ENCODE measurements at places on chromosomes 3 and 15.

DNA sequence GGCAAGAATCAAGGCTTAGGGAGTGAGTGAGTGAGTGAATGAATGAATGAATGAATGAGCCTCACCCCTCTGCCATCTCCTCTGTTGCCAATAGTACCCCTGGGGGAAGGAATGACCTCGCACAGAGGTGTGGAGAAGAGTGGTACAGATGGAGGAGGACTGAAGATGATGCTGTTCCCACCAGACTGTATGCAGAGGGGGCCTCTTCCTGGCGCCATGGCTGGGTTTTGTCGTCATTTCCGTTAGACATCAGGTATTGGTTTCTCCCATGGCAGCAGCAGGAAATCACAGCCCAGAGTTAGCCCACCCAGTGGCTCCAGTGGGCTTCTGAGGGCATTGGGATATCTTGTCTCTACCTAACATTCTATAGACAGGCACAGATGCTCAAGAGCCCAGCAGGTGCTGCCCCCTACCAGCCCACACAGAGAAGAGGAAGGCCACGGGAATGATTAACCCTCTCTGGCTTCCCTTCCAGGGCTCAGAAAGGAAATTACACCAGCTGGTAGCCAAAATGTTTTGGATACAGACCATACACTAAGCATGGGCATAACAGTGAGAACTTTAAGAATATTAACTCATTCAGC lies 109.8 kb upstream of the SLC6A11 start:
- no peak for DNase-seq

DNA sequence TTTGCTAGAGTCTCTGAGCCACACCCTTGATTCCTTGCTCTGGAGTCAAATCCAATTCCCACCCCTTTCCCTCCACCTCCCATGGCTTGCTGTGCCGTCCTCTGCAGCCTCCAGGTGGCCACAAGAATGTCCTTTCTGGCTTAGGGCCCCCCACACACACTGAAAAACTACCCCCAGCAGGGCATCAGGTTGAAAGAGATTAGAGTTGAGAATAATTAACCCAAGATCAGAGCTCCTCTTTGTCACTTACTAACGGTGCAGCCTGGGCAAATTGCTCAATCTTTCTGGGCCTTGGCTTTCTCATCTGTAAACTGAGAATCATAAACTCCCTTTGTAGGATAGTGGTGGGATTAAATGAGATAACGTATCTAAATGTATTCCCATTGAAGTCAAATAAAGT lies 78.5 kb downstream of the MRPL46 start:
- DNase-seq = no peak

DNA sequence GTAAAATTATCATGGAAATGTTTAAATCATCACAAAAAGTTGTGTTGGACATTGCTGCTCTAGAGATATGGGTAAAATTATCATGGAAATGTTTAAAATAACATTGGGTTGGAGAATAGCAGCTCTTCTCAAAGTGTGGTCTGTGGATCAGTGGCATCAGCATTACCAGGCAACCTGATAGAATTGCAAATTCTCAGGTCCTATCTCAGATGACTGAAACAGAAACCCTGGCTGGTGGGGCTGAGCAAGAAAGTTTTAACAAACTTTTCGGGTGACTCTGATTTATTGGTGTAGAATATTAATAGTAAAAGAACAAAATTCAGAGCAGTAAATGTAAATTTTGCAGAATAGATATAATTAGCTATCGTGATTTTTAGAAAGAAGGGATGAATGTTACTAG lies 28.9 kb downstream of the NXPE3 start:
- DNase-seq = no peak

DNA sequence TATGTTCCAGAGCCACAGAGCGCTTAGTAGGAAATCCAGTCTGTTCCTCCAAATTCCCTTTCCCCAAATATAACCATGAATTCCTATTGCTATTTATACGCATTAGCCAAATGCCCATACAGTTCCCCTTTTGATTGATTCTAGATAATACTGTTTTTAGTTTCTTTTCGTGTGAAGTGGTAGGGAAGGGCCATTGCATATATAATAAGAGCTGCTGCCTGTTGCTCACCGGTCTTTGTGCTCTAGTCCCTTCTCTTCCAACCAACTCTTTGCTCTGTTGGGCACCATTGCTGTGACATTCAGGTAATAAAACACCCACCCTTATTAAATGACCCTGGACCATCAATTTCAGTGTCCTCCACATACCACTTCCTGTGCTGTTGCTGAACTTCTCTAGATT lies 379.9 kb upstream of the KCNMB2 start:
- no peak for DNase-seq

- peak; percentile 53 for DNase-seq
Observed at GRCh38 chr3:178436773-178437172, 99.5 kb upstream of the KCNMB2 start.

DNA sequence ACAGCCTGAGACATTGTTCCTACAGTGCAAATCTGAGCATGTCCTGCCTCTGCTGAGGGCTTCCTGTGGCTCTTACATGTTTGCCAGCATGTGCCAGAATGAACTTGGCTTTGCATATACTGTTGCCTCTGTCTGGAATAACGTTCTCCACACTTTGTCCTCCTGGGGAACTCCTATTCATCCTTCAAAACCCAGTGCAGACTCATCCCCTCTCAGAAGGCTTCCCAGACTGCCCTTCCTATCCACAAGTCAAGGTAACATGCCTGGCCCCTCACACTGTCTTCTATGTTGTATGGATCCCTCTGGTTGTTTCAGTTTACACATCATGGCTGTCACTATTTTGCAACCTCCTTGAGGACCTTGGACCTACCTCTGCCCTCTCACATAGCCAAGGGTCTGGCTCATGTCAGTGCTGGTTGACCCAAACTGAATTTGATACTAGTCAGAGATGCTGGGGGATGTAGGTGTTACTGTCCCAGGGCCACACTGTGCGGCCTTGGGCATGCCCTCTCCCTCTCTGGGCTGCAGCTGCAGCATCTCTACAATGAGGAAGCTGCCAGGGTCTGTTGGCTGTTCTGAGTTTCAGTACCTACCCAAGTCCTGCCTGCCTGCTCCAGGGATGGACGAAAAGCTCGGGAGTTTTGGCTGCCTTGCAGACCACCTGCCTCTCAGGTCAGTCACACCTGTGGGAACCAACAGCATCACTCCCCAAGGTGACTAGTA lies 29.0 kb upstream of the TSPAN3 start:
- DNase-seq = no peak

GRCh38 chr3:172882563-172882962 lies 132.0 kb downstream of the ECT2 start:
- no peak for DNase-seq

- no peak for DNase-seq
Observed at GRCh38 chr15:81303244-81304225, 20.4 kb downstream of the STARD5 start.

GRCh38 chr15:91895051-91895450 lies 41.5 kb downstream of the SLCO3A1 start:
- no peak for DNase-seq

DNA sequence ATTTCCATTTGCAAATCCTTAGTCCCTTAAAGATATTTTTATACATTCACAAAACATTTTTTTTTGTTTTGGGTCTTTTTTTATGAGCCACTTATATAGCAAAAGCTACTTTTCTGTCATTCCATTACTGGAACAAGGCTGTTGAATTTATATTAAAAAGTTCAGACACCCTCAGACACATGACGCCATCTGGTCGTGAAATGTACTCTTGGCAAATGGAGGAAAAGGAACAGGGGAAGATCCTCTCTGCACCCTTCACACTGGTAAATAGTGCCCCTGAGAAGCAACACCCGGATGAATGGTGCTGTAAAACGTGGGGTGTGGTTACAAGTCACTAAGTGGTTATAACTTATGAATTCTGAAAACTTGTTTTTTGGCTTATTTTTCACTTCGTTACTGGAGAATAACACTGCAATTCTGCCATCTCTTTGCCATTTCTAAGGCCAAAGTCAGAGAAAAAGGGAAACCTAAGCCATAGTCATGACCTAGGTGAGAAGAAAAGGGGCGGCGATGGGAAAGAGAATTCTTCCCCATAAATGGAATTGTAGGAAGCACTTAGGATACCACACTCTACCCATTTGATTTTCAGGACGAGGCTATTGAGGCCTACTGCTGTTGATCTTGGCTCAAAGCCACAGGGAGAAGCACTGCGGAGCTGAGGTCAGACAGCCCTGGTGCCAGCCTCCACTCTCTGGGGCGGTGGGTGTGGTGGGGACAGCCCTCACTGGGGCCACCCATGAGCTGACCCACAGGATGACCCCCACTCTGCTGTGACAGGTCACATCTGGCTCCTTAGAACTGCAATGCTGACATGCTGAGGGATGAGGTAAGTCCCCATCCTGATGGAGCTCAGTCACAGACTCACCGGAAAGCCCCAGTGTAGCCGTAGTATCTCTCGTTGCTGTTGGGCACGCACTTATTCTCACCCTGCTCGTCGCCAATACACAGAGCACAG lies 21.9 kb downstream of the LTF start:
- peak; percentile 49 for DNase-seq

- no peak for DNase-seq
Observed at GRCh38 chr15:46174122-46174521, 539.3 kb downstream of the SQOR start.

GRCh38 chr3:138139691-138140090 lies 7.5 kb upstream of the A4GNT start:
- DNase-seq = no peak

DNA sequence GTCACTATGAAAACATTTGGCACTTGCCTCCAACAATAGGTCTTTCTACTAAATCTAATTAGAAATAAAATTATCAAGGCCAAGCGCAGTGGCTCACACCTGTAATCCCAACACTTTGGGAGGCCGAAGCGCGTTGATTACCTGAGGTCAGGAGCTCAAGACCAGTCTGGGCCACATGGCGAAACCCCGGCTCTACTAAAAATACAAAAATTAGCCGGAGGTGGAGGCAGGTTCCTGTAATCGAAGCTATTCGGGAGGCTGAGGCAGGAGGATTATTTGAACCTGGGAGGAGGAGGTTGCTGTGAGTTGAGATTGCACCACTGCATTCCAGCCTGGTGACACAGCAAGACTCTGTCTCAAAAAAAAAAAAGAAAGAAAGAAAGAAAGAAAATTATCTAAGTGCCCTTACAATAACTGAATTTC lies 1.6 kb upstream of the PLD1 start:
- DNase-seq = no peak
